Caco-2 (cell line): ENCODE measurements at places on chromosomes 6 and 20.

- DNase-seq: no peak
Measured at GRCh38 chr6:98514073-98514720, 320.2 kb upstream of the POU3F2 start.

- DNase-seq: no peak
Measured at GRCh38 chr20:51037532-51038115, 14.7 kb upstream of the KCNG1 start.

- DNase-seq: no peak
Measured at GRCh38 chr20:14319704-14320103, 17.7 kb downstream of the FLRT3 start.

GRCh38 chr20:62367633-62368391 is 700 bp upstream of the LAMA5 start:
- DNase-seq: peak; percentile 67

DNA sequence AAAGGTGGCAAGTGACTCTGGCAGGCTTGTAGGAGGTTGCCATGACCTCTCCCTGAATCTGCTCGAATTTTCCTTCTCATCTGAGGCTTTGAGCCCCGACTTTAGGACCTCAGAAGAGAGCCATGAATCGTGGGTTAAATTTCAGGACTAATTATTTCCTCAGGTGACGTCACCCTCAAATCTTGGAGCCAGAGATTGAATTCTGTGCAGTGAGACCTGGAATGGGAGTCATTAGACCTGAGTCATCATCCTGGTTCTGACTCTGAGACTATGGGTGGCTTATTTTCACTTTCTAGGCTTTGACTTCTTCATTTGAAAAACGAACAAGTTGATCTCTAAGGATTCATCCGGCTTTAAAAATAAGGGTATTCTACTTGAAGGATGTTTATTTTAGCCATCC is 48.5 kb upstream of the PDYN start:
- DNase-seq: no peak

DNA sequence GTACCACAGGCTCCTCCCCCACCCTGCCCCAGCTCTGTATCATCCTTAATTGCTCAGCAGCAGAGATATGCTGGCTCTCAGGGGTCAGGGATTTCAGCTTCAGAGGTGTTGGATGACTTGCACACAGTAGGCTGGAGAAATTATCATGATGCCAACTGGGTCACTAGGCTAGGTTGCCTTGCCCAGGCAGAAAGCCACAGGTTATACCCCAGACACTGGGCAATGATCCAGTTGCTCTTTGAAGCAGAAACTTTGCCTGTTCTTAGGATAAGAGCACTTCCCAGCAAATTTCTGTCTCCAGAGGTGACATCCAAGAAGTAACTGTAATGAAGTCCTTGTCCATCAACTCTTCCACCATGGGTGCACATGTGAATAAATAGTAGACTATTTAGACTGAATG is 38.3 kb upstream of the SCML4 start:
- no peak for DNase-seq

DNA sequence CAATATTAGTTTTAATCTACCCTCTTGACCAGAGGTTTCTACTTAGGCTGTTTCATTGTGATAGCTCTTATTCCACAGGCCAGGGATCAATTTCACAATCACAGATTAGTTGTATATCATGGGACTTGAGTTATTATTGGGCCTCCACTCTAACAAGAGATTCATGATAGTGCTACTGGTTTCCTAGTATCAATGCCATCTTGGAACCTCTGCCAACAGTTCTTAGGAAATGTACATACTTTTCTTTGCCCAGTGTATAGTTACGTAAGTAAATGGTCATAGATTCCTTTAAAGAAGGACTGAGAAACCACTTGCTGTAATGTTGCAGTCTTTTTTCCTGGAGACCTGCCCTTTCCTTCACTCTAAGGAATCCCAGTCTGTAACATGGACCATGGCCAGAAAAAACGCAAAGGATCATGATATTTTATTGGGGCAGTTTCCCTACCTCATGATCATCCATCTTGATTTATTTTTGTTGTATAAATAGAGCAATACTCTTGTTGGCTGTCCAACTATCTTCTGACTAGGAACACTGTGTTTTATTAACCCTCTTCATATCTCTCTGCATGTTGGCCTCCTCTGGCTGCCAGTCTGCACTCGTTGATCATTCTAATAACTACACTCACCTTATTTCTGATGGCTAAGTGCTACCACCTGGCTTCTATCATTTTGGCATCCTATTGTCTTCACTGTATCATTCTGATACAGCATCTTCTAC is 38.0 kb upstream of the VGLL2 start:
- DNase-seq: no peak

DNA sequence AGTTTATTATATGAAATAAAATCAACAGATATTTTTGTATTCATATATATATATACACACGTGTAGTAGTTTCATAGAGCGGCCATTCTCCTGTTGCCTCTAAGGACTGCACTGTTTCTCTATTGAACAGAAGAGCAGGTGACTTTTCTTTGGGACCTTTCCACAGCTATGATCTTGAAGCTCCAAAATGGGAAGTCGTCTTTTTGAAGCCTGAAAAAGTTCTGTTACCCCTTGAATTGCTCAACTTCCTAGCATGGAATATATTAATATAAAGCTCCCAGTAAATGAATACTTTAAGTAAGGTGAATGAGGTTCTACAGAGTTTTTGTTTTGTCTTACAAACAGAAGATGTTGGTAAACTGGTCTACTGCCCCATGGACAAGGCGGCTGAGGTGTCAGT is 42.2 kb upstream of the ADTRP start:
- DNase-seq: no peak

GRCh38 chr6:138371452-138371711 is 6.3 kb upstream of the SMIM28 start:
- DNase-seq: no peak

- no peak for DNase-seq
Measured at GRCh38 chr6:154488802-154489437, 21.6 kb downstream of the CNKSR3 start.

GRCh38 chr6:105014448-105014847 is 57.5 kb downstream of the LIN28B start:
- DNase-seq: no peak

DNA sequence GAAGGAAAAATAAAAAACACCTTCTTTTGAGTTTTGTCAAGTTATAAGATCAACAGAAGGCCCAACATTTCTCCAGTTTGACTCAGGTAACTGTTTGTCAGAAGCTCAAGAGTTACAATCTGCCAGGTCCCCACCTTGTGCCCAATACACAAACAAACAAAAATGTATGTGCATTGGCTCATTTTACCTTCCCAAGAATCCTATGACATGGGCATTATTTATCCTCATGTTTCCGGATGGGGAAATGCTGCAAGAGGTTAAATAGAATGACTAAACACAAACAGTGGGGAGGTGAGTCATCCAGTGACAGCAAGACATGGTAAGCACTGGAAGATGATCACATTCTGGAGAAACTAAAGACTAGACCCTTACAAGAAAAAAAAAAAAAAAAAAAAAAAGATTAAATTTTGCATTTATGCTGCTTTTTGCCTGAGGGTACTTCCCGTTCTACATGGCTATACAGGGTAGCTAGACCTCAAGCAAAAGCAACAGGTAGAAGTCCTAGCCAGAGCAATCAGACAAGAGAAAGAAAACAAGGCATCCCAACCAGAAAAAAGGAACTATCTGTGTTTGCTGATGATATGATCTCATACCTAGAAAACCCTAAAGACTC is 23.6 kb upstream of the ANKRD60 start:
- no peak for DNase-seq

DNA sequence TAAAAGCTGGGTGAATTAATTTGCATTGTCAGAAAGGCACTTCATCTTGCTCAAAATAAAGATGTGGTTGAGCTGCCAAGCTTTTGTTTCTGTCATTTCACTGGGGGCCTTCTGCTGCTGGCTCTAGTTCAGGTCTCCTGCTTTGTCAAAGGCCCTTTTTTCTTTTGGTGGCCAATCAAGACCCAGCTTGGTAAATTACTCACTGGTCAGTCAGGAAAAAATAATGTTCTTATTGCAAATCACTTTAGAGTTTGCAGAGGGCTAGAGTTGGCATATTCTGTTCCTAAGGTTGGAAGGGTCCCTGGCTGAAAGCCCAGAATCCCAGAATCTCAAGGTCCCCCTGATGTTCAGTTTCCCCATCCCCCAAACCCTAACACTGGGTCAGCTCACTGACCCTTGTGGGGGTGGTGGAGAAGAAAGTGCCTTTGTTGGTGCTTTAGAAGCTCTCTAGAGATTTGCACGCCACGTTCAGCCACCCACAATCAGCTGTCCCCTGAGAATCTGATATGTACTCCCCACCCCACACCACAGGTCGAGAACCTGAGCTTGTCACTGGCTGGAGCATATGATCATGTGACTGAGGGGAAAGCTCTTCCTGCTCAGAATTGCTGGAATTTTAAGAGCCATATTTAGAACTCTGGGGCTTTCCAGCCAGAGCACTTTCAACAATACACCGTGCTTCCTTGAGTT is 21.7 kb upstream of the BNIP5 start:
- DNase-seq: no peak

DNA sequence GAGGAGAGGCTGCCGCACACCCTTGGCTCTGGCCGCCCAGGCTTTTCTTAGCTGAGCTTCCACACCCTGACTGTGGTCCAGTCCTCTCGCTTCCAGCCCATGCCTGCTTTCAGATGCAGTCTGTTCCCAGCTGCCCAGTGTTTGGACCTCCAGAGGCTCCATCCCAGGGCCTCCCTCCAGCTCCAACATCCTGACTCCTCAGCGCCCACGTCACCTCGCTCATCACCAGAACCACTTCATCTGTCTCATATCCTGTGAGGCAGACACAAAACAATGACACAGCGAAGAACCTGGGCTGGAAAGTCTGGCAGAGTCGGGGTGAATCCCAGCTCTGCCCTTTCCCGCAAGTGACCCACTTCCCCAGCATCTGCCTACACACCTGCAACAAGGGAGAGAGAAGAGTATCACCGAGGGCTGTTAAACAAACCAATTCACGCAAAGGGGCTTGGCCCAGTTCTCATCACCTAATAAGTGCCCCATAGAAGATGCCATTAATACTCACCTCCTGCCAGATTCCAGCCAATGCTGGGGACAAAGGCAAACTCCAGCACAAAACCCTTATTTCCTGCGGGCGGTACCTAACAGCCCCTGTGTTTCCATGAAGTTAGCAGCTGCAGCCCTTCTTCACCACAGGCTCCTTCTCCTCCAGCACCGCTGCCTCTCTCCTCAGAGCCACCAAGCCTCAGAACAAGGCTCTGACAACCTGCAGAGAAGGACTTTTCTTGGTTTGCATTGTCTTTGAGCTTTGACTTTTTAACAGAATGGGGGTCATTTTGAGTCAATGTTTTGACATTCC is 133.4 kb upstream of the CDH4 start:
- no peak for DNase-seq

DNA sequence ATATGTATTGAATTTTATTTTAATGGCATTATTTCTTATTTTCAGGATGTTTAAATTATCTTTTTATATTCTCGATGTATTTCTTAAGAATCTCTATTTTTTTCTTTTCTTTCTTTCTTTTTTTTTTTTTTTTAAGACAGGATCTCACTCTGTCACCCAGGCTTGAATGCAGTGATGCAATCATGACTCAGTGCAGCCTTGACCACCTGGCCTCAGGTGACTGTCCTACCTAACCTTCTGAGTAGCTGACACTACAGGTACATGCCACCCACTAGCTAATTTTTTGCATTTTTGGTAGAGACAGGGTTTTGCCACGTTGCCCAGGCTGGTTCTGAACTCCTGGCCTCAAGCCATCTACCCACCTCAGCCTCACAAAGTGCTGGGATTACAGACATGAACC is 143.8 kb upstream of the LAMA2 start:
- DNase-seq: no peak

DNA sequence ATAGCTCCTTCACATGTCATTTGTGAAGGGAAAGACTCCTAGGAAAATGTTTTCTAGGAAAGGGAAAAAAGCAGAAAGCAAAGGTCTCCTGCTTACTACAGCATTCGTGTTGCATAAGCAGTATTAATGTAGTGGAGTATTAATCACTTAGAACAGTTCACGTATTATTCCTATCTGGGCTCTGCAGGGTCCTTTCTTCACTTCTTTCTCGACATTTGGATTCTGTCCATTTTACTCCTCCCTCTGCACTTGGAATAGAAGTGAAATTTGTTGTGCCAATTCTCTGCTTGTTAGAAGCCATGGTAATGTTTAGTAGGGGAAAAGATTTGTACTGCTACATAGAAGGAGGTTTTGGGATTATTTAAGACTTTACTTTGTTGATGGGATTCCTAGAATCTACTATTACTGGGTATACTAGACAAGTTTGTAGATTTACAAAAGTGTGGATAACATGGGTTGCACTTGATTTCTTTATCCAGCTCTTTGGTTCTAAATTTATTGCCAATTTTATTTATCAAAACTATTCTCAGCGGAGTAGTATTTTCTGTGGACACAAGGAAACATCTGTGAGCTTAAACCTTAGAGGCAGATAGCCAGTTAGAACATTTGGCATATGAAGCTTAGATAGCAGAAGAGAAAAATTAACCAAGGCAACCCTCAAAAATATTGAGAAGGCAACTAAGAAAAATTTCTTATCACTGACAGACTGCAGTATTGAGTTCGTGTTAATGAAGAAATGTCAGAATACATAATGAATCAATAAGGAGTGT is 108.4 kb upstream of the ESR1 start:
- no peak for DNase-seq

DNA sequence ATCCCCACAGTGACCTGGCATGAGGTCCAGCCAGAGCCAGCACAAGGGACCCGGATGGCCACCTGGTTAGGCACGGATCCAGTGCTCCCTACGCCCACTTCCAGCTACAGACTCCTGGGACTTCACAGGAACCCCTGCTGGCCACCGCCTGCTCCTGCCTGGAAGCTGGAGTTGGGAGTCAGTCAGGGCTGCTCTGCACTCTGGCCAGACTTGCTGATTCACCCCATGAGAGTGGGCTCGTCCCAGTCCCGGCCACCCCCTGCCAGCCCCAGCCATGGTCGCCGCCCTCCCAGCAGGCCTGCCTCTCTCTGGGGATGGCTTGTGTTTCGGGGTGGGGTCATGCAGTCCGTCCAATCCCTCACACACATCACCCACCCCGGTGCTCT is 125.8 kb downstream of the DLL1 start:
- peak; percentile 34 for DNase-seq

DNA sequence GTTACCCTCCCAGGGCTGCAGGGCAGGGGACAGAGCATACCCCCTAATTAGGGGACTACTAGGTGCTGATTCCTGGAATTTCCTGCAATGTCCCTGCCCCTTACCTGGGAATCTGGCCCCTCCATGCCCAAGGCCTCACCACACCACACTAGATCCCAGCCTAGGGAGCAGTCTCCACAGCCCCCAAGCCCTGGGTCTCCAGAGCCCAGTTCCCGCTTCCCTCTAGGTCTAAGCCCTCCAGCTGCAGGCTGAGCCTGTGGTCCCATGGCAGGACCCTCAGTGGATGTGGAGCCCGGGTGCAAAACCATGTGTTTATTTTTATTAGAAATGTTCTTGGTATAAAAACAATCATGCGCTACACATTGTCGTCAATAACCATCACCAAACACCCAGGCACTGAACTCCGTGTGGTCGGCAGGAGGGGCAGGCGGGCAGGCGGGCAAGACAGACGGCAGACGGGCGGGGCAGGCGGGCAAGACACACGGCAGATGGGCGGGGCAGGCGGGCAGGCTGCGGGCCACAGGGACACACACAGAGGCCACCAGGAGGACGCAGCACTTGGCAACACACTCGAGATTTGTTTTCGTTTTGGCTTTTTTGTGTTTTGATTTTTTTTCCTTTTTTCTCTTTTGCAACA is 124.2 kb downstream of the GRM4 start:
- no peak for DNase-seq
